SJCRH30 (cell line): ENCODE measurements at places on chromosomes 6 and 20. TPM values are rescaled to one million over a fixed set of nuclear protein-coding genes. Genes with fewer than 3 reads are reported as not detected.

- peak; percentile 48 for DNase-seq
These were observed 44.6 kb upstream of the SH3BGRL2 start for GRCh38 chr6:79586548-79586947.

DNA sequence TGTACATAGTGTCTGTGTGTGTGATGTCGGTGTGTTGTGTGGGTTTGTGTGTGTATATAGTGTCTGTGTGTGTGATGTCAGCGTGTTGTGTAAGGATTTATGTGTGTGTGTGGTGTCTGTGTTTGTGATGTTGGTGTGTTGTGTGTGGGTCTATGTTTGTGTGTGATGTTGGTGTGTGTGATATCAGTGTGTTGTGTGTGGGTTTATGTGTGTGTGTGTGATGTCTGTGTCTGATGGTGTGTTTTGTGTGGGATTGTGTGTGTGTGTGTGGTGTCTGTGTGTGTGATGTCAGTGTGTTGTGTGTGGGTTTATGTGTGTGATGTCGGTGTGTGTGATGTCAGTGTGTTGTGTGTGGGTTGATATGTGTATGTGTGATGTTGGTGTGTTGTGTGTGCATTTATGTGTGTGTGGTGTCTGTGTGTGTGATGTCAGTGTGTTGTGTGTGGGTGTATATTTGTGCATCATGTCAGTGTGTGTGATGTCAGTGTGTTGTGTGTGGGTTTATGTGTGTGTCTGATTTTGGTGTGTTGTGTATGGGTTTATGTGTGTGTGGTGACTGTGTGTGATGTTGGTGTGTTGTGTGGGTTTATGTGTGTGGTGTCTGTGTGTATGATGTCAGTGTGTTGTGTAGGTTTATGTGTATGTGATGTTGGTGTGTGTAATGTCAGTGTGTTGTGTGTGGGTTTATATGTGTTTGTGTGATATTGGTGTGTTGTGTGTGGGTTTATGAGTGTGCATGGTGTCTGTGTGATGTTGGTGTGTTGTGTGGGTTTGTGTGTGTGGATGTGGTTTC is 102.4 kb upstream of the CD93 start:
- DNase-seq, result no peak

Gene HLA-DQB2
- not detected in 2 replicates for total RNA-seq

DNA sequence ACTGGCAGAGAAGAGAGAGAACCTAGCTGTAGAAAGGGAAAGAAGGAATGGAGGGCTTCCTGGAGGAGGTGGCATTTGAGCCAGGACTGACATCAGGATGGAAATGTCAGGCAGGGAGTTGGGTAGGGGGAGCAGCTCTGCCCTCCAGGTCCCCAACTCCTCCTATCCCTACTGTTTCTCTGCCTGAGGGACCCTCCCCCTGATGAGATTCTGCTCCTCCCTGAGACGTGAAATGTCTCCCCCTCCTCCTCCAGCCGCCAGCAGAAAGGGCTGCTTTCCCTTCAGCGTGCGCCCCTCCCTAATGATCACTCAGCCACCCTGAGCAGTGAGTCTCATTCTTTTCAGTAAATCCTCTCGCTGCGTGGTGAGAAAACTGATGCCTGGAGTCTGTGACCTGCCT is 40.6 kb downstream of the HLA-DPB1 start:
- no peak for DNase-seq

GRCh38 chr6:157808405-157808950 is 14.6 kb upstream of the SNX9 start:
- no peak for DNase-seq
